GM12878 (cell line): ENCODE measurements at places on chromosomes 3 and 15. TPM values are rescaled to one million over a fixed set of nuclear protein-coding genes. Genes with fewer than 3 reads are reported as not detected.

DNA sequence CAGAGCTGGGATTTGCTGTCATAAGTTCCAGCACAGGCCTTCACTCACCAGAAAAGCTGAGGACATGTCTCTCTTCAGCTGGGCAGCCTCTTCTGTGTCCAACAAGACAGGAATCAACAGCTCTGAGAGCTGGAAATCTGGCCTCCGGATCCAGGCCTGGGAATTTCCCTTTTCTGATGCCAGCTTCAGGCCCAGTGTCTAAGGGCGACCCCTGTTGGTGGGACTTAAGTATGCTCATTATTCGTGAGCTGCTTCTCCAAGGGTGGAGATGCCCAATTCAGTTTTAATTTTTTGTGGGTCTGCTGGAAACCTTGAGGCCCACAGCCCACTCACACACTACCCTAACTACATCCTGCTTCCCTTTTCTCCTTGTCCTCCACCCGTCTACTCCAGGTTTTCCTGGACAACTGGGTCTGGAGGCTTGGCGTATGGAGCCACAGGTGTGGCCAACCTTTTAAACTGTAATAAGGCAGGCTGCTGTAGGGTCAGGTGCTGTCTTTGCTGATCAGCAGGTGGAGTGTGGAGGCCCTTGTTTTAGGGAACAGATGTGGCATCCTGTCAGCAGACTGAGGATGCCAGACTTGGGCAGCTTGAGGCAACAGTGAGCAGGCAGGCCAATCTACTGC is 2.6 kb upstream of the CEMIP start:
- H3K27me3 ChIP-seq = peaks cover 19% of the 10 kb centered on the region
- DNase-seq = no peak
- H3K27ac ChIP-seq = no peak overlapping the region
- H3K4me1 ChIP-seq = no peaks in the 10 kb centered on the region
- H3K36me3 ChIP-seq = no peaks in the 10 kb centered on the region
- H3K4me3 ChIP-seq = no peak overlapping the region

- no peak for DNase-seq
- no peak overlapping the region for H3K4me3 ChIP-seq
Observed at GRCh38 chr3:194046531-194046930, 89.4 kb upstream of the HES1 start.

DNA sequence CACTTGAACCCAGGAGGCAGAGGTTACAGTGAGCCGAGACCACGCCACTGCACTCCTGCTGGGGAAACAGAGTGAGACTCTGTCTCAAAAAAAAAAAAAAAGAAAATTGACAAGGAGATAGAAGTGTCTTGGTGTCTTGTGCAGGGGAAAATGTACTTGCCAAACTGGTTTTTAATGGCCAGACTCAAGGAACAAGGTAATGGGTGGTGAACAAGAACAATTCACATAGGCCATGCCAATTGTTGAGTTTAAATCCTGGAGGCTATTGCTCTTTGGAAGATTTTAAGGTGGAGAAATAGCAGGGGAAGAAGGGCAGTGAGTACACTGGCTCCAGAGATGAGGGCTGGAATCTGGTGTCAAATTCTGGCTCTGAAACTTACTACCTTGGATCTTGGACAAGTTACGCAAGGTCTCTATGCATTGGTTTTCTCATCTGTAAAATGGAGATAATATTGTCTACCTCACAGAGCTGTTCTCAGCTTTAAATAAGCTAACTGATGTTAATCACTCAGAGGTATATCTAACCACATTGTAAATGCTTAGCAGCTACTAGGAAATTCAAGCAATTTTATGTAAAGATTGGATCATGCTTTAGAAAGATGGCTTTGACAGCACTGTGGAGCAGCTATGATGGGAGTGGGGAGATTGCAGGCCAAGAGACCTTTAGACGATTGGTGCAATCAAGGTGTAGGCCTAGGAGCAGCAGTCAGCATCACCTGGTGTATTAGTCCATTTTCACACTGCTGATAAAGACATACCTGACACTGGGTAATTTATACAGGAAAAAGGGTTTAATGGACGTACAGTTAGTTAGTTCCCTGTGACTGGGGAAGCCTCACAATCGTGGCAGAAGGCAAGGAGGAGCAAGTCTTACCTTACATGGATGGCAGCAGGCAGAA is 78.3 kb downstream of the B3GALNT1 start:
- no peaks in the 10 kb centered on the region for H3K4me1 ChIP-seq
- no peaks in the 10 kb centered on the region for H3K27me3 ChIP-seq
- no peaks in the 10 kb centered on the region for H3K36me3 ChIP-seq
- no peak overlapping the region for H3K4me3 ChIP-seq
- no peak for DNase-seq
- H3K27ac ChIP-seq = no peak overlapping the region

DNA sequence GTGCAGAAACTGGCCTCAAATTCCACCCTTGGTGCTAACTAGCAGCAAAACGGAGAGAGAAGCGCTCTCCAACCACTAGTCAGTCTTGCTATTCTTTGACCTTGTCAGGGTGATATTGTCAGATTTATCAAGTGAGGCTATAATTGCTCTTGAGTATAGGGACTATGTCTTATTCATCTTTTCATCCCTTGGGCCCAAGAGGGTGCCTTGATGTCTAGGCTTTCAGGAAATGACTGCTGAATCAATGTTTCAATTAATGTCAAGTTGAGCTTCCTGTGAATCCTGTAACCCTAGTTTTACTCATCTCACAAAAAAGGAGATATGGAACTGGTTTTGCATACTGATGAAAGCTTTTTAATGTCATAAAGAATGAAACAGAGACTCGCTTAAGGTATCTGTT is 701.3 kb downstream of the EDEM1 start:
- H3K27me3 ChIP-seq = no peaks in the 10 kb centered on the region
- H3K27ac ChIP-seq = no peak overlapping the region
- no peaks in the 10 kb centered on the region for H3K4me1 ChIP-seq
- no peaks in the 10 kb centered on the region for H3K36me3 ChIP-seq

GRCh38 chr3:67540198-67540894 is 114.1 kb downstream of the SUCLG2 start:
- H3K27me3 ChIP-seq = no peaks in the 10 kb centered on the region
- H3K4me3 ChIP-seq = no peak overlapping the region
- no peak overlapping the region for H3K27ac ChIP-seq
- H3K4me1 ChIP-seq = no peaks in the 10 kb centered on the region

DNA sequence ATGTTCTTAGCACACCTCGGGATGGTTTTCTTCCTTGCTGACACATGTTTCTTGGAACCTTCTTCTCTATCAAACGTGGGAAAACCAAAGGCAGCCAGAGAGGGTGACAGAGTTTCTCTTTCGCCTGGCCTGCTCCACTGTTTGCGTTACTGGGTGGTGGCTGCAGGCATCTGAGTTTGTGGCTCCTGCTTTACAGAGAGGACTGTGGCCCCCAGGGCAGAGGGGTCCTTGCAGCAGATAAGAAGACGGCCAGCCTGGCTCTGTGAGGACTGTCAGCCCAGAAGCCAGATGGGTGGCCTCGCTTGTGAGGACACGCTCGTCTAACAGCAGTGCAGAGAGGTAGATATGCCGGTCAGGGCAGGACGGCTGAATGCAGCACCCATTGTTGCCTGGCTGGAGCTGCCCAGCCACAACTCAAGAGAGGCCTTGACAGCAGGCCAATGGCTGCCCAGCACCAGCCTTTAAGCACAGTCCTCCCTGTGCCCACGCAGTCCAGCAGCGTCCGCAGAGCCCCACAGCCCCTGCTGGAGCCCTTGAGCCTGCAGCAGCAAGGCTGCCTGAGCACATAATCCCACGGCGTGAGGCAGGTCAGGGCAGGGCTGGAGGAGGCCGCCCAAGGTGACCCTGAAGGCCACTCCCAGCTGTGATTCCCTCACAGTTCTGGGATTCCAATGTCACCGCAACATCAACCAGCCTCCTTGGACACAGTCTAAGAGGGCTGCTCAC is 15.0 kb upstream of the SPTBN5 start:
- peaks cover 53% of the 10 kb centered on the region for H3K36me3 ChIP-seq
- H3K4me3 ChIP-seq = no peak overlapping the region
- H3K4me1 ChIP-seq = no peaks in the 10 kb centered on the region
- no peak for DNase-seq

GRCh38 chr3:111472556-111472955 is 69.4 kb upstream of the CD96 start:
- no peaks in the 10 kb centered on the region for H3K4me1 ChIP-seq
- H3K4me3 ChIP-seq = no peak overlapping the region
- DNase-seq = no peak
- no peak overlapping the region for H3K27ac ChIP-seq
- H3K27me3 ChIP-seq = no peaks in the 10 kb centered on the region

DNA sequence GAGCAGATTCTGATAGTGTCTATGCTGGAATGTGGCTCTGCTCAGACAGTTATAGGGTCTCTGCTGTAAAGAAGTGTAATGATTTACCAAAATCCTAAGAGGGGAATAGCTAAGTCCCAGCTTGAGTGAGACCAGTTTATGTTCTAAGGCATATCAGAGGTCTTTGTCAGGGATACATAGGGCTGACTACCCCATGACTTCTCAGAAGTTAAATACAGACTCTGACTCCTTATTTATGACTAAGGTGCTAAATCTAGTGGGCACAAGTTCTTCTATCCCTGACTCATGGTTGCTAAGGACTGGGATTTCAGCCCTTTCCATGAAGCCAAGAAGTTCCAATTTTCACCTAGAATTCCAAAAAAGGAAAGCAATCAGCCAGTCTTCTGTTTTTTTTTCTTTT is 192.6 kb upstream of the POU1F1 start:
- no peaks in the 10 kb centered on the region for H3K4me1 ChIP-seq
- no peak overlapping the region for H3K4me3 ChIP-seq
- no peaks in the 10 kb centered on the region for H3K36me3 ChIP-seq

GRCh38 chr3:192920411-192920810 is 2.8 kb upstream of the MB21D2 start:
- H3K4me3 ChIP-seq = no peak overlapping the region
- no peaks in the 10 kb centered on the region for H3K36me3 ChIP-seq
- no peaks in the 10 kb centered on the region for H3K4me1 ChIP-seq
- H3K27me3 ChIP-seq = no peaks in the 10 kb centered on the region

DNA sequence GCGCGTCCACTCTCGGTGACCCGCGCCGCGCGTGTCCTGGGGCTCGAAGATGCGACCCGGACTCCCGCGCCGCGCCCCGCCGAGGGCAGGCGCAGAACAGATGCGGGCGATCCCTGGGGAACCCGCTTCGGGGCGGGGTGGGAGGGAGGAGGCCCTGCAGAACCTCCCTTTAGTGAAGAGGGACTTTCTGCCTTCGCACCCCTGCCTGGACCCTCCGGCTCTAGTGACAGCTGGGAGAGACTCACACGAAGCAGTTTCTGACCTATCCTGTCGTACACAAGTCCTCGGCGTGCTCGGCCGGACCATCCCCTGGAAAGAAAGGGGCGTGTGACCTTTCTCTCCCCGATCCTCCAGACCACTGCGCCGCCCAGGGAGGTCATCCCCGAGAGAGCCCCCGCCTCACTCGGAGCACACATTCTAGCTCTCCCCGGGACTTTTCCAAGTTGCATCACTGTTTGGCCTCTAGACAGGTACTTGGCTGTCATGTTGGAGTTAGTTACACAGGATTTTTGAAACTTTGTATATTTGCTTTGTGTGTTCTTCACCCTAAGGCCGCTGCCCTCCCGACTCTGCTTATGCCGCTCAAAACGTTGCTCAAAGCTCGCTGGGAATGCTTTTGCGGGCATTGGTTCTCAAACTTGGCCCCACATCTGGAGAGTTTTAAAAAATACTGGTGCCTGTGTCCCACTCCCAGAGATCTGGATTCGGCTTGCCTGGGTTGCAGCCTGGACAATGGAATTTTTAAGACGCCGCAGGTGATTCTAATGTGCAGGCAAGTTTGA is 582 bp downstream of the CGNL1 start:
- DNase-seq = no peak
- peaks cover 3% of the 10 kb centered on the region for H3K27me3 ChIP-seq

DNA sequence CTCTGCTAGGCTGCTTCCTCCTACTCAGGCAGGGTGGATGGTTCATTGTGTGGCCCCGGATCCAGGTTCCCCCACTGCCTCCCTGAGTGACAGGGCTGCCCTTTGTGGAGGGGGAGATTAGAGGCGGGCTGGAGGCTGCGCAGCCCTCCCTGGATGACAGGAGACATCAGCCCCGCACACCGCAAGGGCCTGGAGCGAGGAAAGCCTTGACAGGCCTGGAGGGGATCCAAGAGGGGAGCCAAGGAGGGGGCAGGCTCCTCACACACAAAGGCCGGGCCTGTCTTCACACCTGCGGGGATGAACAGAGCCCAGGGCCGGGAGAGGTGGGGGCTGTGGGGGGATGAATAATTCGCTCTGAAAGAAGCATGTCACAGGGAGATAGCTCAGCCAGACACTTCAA is 72.9 kb downstream of the RPN1 start:
- no peaks in the 10 kb centered on the region for H3K27me3 ChIP-seq
- no peaks in the 10 kb centered on the region for H3K36me3 ChIP-seq
- H3K4me1 ChIP-seq = peaks cover 3% of the 10 kb centered on the region
- no peak overlapping the region for H3K4me3 ChIP-seq
- DNase-seq = no peak

- no peaks in the 10 kb centered on the region for H3K4me1 ChIP-seq
- no peaks in the 10 kb centered on the region for H3K36me3 ChIP-seq
- H3K27ac ChIP-seq = no peak overlapping the region
- no peak for DNase-seq
- no peaks in the 10 kb centered on the region for H3K27me3 ChIP-seq
Observed at GRCh38 chr15:27360316-27360715, 389.3 kb downstream of the GABRG3 start.

Gene GJD2
- not detected in 2 replicates for total RNA-seq

Gene TMCO5A
- total RNA-seq = not detected in 2 replicates

Gene MYH15
- 0.05 and 0.13 TPM in 2 replicates for total RNA-seq

Gene FOXL2NB
- total RNA-seq = 0.05 TPM in 1 of 2 replicates, not detected in the other

Gene LIPC
- 0.18 TPM in 1 of 2 replicates, not detected in the other for total RNA-seq

Gene CRABP1
- 0.37 and 0.41 TPM in 2 replicates for total RNA-seq

Gene PPM1L
- total RNA-seq = 0.21 and 0.33 TPM in 2 replicates

Gene SLC49A4
- 1.3 and 2.1 TPM in 2 replicates for total RNA-seq

Gene ERICH6
- 0.40 TPM in 1 of 2 replicates, not detected in the other for total RNA-seq
